ENCODE measurements at places on chromosomes 4 and X.
A peak's percentile ranks its signal among the peaks of the same experiment; 100 is the strongest.

- DNase-seq = peak; percentile 52
Measured at GRCh38 chrX:134171661-134172587, 65.1 kb upstream of the CCDC160 start.

DNA sequence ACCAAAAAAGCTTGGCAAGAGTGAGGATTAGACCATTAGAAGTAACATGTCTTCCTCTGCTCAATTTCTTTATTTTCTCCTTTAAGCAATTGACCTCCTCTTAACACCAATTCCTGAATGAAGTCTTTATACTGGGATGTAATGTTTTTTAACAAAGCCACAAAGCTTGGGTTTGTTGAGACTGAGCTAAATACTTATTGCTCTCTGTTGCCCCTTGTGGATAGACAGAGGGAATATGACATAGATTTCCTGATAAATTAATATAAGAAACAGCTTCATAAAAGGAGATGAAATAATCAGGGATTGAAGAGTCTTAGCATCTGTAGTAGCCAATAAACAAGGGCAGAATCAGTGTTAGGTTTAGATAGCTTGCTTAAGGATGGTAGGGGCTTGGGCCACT is 57.6 kb downstream of the CCDC160 start:
- no peak for DNase-seq

DNA sequence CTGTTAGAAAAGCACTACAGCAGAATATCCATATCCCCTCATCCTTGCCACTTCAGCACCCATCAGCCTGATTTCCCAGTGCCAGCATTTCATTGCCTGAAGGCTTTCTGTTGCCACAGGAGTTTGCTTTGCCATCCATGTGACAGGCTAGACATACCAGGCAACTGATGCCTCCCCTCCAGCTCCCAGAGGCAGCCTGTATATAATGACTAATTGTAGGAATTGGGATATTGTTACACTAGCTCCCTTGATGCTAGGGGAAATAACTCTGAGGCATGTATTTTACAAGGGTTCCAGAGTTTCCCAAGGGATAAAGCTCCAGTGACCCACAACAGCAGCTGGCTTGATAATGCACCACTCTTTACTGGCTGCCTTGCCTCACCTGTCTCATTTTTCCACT is 608.0 kb upstream of the FTHL17 start:
- DNase-seq = no peak

DNA sequence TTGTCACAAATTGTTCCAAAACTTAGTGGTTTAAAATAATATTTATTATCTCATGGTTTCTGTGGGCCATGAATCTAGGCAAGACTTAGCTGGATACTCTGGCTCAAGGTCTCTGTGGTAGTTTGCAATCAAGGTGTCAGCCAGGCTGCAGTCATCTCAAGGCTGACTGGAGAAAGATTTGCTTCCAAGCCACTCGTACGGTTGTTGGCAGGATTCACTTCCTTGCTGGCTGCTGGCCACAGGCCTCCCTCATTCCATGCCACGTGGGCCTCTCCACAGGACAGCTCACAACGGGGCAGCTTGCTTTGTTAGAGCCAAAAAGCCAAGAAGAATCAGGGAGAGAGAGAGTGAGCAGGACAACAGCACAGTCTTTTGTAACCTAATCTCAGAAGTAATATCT is 101.4 kb downstream of the WWC2 start:
- DNase-seq = no peak

- no peak for DNase-seq
Measured at GRCh38 chr4:181688432-181688831, 554.8 kb upstream of the TENM3 start.

DNA sequence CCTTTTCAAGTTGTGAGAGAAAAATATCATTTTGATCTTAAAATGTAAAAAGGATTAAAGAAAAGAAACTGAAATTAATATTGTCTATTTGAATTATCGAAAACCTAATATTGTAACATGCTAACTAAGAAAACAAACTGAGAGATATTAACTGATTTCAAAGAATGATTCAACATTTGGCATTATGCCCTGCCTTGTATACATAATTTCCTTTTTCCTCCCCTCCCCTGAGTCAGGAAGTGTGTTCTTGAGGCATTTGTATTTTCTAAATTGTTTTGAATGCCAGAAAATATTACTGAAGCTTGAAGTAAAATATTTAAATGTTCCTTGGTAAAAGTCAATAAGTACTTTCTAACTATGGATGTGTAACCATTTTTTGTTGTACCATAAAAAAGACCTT is 49.4 kb downstream of the RPS6KA3 start:
- DNase-seq = no peak

DNA sequence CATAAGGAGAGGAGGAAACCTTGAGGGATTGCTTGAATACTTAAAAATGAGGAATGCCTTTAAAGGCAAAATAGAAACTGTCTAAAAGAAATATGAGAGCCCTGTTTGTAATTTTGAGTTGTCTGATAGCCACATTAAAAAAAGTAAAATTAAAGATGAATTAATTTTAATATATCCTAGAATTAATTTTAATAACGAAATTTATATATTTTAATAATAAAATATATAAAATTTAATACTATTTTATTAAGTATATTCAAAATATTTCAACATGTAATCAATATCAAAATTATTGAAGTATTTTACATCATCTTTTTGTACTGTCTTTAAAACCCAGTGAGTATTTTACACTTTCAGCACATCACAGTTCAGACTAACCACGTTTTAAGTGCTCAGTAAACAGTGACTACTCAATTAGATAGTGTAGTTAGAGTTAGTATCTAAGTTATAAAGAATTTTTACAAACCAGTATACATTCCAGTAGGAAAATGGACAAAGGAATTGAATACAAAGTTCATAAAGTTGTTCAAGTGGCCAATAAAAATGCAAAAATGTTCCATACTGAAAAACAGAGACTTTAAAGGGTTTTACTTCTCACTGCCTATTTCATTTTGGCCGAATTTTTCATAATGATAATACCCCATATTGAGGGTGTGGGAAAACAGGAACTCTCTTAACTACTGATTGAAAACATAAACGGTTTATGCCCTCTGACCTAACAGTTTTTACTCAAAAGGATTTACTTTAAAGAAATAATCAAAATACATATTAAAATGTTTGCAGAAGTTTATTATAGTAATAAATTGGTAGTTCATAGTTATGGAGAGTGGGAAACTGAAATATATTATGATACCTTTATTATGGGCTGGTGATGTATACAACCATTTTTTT is 2.9 kb downstream of the SLC30A9 start:
- no peak for DNase-seq

Data from NCI-H524 (cell line).